ENCODE measurements at places on chromosomes 11 and 22. TPM values are rescaled to one million over a fixed set of nuclear protein-coding genes. Genes with fewer than 3 reads are reported as not detected.

Gene HORMAD2
- not detected for total RNA-seq

Gene NLRP14
- 0.07 TPM for total RNA-seq

Gene CCDC157
- 2.9 TPM for total RNA-seq

Gene A4GALT
- total RNA-seq, result 27.7 TPM

Measured in airway epithelial cell (primary cell).